ENCODE measurements at places on chromosomes 3 and 15.

- DNase-seq, result no peak
Observed at GRCh38 chr15:42270551-42270950, 2.5 kb upstream of the GANC start.

GRCh38 chr3:4750306-4750968, 228.8 kb upstream of the BHLHE40 start:
- peak; percentile 14 for DNase-seq

GRCh38 chr3:132964266-132964665, 73.9 kb upstream of the TMEM108 start:
- no peak for DNase-seq

- DNase-seq, result peak; percentile 41
Observed at GRCh38 chr15:45187894-45188830, at the start of gene SHF. TSS of gene SHF (minus strand) at chr15:45187966. CDS start at chr15:45187951, 15 bp downstream.

DNA sequence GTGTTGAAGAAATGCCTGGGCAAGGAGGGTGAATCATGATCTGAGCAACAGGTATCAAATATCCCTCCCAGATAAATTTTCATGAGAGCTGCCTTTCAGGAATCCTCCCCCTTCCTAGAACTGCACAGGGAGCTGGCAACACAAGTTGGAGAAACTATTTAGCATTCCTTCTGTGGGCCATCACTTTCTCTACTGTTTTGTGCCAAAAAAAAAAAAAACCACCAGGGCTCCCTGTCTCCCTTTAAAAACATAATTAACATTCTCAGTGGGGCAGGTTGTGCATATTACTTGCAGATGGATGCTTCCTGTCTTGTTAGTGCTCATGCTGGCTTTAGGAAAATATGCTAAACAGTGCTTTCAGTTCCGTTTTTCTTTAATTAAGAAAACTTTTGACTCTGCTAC, 234.9 kb upstream of the LMCD1 start:
- DNase-seq, result no peak

DNA sequence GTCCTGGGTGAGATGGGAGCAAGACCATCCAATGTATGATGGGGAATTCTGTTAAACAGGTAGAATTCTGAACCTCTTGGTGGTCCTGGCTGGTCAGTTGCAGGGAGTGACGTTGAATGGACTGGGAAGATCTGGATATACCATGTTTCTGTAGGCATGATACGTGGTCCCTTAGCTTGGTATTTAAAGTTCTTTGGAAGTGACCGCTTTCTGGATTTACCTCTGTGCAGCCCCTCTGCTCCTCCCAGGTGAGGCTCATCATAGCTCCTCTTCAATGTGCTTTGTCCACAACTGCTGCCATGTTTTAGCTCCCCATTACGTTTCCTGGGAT, 37.2 kb downstream of the SMAD3 start:
- DNase-seq, result no peak

Data from NCI-H2227 treated with DMSO at 0.1 percent for 48 hours (cell line).